ENCODE measurements at places on chromosomes 7 and 10.

DNA sequence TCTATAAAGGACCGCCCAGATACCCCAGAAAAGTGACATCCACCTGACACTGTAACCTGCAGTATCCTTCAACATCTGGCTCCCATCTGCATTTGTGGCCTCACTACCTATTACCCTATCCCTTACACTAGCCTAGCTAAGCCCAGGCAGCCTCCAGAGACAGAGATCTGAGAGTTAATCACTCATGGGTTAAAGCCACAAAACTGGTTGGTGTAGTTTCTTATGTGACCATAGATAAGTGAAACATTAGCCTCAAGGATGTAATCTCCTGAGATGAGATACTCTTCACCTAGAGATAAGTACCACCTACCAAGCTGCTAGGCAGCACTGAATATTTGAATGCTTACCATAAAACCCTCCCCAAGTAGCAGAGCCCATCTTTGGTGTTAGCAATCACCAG is 35.4 kb downstream of the CTTNBP2 start:
- no peak for DNase-seq

DNA sequence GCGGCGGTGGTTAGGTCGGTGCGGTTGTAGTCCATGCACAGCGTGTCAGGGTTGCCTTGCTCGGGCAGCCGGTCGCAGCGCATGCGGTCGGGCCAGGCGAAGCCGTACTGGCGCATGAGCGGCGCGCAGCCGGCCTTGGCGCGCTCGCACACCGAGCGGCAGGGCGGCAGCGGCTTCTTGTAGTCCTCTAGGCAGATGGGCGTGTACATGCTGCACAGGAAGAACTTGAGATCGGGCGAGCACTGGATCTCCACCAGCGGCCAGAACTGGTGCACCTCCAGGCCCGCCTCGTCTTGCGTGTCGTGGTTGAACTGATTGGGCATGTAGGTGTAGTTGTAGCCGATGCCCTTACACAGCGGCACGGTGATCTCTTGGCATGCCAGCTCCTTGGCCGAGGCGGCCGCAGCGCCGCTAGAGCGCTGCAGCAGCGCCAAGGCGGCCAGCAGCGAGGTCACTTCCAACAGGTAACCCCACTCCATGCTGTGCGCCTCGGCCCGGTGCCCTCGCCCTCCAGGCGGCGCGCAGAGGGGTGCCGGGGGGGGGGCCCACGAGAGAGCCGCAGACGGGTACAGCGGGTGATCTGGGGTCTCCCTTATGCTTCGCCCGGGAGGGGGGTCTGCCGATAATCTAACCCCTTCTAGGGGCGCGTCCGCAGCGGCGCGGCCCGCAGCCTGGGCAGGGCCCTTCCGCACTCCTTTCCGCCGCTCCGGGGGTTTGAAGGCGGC is 983 bp downstream of the FZD8 start:
- DNase-seq: no peak

GRCh38 chr7:127474457-127474856 is 81.9 kb upstream of the ZNF800 start:
- DNase-seq: no peak

- peak; percentile 88 for DNase-seq
Measured at GRCh38 chr10:30434273-30435072, 489 bp downstream of the MAP3K8 start.

GRCh38 chr7:118609207-118609606 is 384.7 kb downstream of the ANKRD7 start:
- DNase-seq: no peak

DNA sequence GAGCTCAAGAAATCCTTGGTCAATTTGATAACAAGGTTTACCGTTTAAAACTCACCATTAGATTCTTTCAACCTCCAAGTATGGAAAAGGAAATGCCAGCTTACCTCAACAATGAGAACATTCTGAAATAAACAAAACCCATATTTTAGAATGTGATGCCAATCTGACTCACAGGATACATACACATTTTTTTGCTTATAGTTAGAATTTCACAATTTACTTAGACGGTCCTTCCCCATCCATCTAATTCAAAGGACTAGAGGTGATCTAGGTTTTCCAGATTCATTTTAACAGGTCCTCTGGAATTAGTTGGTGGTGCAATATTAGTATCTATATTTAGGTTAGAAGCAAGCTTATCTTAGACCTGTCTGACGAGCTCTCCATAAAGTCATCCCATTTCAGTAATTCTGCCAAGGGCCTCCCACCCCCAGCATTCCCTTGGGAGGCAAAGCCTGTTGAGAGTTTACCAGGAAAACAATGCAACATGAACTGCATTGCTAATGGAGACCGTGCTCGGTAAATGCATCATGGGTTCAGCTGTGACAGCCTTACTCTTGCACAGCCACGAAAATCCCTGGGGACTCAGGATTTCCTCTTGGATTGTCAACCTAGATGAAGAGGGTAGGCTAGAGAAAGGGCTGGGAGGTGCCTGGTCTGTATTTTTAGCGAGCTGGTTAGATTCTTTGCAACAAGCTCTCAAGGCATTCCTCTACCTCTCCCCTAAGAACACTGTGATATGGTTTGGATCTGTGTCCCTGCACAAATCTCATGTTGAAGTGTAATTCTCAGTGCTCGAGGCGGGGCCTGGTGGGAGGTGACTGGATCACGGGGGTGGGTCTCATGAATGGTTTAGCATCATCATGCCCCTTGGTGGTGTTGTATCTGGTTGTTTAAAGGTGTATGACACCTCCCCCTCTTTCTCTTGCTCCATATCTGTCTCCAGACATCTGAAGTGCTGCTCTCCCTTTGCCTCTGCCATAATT is 93.8 kb downstream of the PRTFDC1 start:
- no peak for DNase-seq

DNA sequence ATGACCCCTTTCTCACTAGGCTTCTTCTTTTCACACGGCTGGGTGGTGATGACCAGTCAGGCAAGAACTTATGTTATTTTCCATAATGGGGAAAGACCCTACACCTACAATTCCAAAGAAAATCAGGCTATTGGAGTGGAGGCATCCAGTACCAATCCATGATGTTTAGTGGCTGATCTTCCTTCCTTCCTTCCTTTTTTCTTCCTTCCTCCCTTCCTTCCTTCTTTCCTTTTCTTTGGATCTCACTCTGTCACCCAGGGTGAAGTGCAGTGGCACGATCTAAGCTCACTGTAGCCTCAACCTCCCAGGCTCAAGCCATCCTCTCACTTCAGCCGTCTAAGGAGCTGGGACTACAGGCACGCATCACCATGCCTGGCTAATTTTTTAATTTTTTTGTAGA is 2.5 kb downstream of the RGS10 start:
- no peak for DNase-seq
